ENCODE measurements at places on chromosomes 5 and 9.

DNA sequence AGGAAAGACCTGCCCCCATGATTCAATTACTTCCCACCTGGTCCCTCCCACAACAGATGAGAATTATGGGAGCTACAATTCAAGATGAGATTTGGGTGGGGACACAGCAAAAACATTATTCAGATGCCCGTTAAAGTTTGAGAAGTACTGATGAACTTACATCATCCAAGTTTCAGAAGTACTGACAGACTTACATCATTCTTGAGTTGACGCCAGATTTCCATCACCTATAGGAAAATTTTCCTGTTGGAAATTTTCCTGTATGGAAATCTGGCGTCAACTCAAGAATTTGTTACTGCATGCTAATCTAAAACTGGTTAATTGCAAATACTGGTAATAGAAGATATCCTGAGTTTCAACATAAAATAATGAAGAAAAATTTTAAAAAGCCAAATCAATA, 975.9 kb downstream of the MAT2B start:
- no peak for DNase-seq

- no peak for DNase-seq
These were observed 5.6 kb upstream of the SEC24A start for GRCh38 chr5:134642931-134643530.

DNA sequence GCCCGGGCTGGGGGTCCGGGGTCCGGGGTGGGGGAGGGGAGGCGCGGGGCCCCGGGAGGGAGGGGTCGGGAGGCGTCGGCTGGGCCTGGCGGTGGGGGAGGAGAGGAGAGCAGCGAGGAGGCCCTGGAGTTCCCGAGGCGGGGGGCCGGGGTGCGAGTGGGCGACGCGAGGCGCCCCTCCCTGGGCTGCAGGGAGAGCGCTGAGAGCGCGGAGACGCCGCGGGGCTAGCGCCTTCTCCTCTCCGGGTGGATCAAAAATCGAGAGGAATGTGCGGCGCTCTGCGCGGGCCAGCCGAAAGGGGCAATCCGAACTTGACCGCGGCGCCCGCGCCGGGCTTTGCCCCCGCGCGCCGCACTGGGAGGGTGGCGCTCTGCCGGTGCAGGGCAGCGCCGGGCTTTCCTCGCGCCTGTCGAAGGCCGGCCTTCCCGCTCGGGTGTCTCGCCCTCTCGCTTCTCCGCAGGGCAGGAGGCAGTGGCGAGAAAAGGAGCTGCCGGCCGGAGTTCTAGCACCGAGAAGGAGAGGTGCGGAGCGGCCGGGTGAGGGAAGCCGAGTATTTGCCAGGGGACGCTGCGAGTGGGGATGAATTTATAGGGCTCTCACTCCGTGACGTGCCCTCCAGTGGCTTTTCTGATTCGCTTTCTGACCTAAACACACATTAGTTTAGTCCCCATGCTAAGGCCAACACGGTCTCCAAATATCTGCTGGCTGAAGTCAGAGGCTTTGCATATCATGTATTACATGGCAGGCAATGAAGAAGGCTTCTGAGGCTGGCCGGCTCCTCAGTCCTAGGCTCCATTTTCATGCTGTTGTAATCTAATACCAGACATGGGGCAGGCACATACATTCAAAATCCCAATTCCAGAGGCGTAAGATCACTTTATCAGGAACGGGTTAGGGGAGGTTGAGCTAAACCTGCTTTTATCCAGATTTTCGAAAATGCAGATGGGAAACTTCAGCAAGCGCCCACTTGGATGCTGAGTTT, 503 bp upstream of the GDNF start:
- DNase-seq = peak; percentile 71

GRCh38 chr9:92706218-92706940, 36.4 kb upstream of the IPPK start:
- DNase-seq = no peak

- peak; percentile 81 for DNase-seq
These were observed 8.8 kb downstream of the PRXL2C start for GRCh38 chr9:96646081-96646991.

DNA sequence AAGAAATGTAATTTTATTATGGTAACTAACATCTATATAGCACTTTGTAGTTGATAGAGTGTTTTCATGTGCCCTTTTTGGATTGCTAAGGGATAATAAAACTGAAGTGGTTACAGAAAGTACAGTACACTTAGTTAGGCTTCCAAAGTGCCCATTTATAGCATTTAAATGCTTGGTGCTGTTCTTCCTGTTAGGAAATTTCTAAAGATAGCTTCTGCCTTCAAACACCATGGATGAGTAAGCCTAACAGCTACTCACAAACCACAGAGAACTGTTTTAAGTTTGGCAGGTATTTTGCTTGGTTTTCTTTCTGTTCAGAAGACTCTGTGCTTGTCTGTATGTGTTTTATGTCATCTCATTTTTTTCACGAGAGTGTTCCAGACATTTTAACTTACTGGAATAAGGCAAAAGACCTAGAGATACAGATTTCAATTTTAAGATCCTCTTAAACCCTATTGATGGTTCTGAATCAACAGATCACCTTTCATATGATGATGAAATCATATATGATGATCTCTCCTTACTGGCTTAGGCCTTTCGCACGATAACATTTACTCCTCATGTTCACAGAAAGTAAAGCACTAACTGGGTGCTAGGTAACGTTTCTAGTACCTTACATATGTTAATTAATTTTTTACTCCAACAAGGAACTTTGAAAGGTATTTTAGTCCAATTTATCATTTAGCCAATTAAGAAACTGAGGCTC, 4.4 kb downstream of the RIMOC1 start:
- no peak for DNase-seq

GRCh38 chr9:114282926-114283325, 40.0 kb upstream of the ORM1 start:
- peak; percentile 61 for DNase-seq

GRCh38 chr9:14221558-14221957, 92.4 kb downstream of the NFIB start:
- DNase-seq = no peak

DNA sequence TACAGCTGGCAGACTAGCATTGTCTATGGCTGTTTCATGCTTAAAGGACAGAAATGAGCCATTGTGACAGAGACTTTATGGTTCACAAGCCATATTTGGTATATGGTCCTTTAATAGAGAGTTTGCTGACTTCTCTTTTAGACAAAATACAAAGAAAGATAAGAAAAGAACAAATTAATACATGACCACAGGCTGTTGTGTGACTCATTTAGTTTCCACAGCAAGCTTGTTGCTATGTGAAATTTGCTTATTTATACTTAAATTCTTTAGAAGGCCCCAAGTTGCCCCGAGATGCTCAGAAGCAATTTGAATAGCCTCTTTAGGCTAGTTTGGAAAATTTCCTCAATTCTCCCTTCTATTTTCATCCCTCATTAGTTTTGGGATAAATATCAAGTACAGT, 315.3 kb upstream of the RPS23 start:
- no peak for DNase-seq

DNA sequence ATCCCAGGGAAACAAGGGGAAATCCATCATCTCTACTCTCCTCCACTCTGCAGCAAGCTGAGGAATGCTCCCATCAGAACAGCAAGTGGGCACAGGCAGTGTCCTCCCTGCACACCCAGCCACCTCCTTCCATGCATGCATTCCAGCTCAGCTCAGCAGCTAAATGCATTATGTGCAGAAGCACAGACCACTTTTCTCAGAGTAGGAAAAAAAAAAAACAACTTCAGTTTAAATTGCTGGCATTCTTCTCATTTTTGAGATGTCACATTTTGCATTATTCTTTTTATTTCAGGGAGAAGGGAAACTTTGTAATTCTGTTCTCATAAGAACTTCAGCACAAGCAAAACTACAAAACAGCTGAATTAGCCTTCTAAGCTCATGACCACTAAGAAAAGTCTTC, 312.2 kb downstream of the SEMA5A start:
- DNase-seq = no peak

DNA sequence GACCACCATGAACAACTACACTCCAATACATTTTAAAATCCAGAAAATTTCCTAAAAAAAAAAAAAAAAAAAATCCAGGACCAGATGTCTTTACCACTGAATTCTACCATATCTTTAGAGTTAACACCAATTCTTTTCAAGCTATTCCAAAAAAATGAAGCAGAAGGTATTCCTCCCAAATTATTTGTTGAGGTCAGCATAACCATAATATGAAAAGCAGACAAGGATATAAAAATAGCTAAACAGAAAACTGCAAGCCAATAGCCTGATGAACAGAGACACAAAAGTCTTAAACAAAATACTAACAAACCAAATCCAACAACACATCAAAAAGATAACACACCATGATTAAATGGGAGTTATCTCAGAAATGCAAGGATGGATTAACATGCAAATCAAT, 695.4 kb downstream of the PTPRD start:
- DNase-seq = no peak

GRCh38 chr9:121906074-121906870, 186.8 kb downstream of the TTLL11 start:
- no peak for DNase-seq

DNA sequence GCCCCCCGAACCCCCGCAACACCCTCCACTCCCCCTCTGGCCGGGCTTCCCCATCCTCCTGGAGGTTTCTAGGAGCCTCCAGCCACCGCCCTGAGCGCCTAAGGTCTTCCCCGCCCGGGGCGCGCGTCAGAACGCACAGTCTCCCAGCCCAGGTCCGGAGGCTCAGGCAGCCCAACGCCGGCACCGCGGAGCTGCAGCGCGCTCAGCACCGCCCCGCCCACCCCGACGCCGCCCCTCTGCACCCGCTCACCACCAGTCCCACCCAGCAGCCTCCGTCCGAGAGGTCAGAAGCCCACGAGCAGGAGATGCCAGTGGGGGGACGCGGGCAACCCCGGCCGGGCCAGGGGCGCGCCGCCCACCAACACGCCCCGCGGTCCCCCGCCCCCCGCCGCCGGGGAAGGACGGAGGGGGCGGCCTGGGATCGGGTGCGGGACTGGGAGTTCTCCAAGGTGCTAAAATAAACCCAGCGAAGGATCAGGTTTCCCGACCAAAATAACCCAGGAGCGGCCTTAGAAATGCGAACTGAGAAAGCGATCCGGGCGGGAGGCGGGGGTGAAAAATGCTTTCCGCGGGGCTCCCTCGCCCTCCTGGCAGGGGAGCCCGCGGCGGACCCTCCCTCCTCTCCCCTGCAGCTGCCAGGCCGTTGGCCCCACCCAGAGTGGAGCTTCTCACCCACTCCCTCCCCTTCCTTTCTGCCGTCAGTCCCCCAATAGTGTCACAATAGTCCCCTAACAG, 6.5 kb upstream of the FAM78A start:
- DNase-seq = peak; percentile 55

GRCh38 chr9:112647596-112647995, 70.3 kb downstream of the INIP start:
- no peak for DNase-seq

GRCh38 chr9:89175828-89176261, 2.8 kb downstream of the SHC3 start:
- DNase-seq = no peak

- no peak for DNase-seq
These were observed 87.2 kb upstream of the CDH6 start for GRCh38 chr5:31106278-31106677.

- no peak for DNase-seq
These were observed 183.2 kb downstream of the ACTL7B start for GRCh38 chr9:108672475-108673190.

DNA sequence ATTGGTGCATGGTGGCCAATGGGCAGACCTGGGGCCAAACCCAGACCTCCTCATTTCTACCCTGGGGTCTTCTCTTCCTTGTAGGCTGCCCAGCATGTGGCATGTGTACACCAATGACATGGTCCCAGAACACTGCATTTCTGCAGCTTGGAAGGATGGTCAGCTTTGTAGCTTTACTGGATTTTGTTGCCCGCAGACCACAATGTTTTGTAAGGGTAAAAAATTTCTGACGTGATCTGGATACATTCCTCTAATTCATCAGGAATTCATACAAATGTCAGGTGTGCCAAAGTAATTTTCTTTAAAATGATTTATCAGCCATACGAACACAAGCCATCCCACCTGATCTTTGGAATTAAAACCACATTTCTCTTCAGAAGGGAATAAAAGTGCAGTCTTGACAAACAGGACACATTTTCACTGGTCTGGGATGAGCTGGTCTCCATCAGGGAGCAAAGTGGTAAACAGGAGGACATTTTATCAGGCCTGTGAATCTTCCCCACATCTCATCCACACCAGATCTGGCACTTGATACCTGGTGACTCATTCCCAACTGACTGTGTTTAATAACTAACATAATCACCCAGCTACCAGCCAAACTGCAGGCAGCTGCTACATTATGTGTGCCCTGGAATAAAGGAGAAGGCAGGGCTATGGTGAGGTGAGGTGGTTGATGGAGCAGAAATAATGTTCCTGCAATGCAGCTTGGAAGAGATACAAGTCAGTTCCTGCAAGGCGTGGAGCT, 103.9 kb downstream of the SPOCK1 start:
- DNase-seq = peak; percentile 94

DNA sequence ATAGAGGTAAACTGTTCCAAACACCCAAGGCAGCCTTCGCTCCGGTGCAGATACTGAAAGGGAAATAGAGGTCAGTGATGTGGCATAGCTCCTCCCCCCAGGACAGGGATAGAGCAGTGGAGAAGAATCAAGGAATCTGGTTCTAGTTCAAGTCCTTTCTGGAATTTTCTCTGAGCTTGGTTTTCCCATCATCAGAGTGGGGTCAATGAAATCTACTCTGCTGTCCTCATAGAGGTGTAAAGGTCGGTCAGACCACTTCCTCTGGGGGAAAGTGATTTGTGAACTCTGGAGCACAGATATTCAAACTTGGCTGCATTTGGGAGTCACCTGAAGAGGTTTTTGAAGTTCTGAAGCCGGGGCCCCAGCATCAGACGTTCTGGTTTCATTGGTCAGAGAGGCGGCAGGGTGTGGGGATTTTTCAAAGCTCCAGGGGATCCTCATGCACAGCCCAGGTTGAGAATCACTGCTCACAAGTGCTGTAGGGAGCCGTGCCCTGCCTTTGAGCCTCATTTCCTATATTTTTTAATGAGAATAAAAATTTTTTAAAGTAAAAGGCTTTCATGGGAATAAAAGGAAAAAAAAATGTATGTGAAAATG, 105.7 kb upstream of the RAD23B start:
- no peak for DNase-seq

DNA sequence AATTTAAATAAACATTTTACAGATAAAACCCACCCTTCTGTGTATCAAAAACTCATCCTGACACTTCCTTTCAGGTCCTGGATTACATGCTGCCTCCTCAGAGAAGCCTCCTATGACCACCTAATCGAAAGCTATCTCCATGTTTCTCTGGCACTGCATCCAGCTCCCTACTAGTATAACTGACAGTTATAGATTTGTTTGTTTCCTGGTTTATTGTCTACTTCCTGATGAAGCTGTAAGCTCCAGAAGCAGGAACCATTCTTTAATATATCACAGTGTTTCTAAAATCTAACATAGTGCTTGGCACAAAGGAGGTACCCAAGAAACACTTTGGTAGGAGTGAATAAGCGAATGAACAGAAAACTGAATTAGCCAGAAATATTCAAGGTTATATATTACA, 270.4 kb downstream of the EFNA5 start:
- no peak for DNase-seq
